Hematopoietic multipotent progenitor cell treated with erythropoietin and hydrocortisone succinate and interleukin-3 and kit ligand, for 17 days (in vitro differentiated cells): ENCODE measurements at places on chromosomes 3 and 15.

DNA sequence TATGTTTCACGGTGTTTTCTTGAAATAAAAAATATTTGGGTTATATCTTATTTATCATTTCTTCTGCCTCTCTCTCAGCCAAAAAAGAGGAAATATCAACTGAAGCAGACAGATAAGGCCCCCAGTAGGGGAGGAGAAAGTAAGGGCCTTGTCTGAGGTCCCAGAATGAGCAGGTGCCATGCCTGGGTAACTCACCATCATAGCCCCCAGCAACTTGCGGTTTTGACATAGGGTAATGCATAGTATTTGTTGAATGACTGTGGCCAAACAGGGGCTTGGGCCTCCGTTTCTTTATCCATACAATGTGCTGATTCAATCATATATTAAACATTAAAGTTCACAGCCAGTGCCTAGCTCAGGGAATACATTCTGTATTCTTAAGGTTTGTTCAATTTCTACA, 119.6 kb downstream of the ABI3BP start:
- no peak for DNase-seq

DNA sequence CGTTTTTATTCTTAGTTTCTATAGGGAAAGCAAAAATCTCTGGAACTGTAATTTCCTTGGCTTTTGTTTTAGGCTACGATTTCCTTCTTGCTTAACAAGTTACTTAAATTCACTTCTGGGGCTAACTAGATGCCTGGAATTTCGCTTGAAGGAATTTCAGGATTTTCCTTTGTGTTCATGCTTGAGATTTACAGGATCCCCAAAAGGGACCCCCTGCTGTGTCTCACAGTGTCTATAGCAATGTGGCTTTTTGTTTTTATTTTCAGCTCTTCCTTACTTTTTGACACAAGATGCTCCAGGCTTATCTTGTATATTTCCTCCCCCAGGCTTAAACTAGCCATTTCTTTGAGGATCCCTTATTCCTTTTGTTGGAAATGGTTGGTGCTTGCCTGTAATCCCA, 95.5 kb upstream of the DPPA4 start:
- no peak for DNase-seq

DNA sequence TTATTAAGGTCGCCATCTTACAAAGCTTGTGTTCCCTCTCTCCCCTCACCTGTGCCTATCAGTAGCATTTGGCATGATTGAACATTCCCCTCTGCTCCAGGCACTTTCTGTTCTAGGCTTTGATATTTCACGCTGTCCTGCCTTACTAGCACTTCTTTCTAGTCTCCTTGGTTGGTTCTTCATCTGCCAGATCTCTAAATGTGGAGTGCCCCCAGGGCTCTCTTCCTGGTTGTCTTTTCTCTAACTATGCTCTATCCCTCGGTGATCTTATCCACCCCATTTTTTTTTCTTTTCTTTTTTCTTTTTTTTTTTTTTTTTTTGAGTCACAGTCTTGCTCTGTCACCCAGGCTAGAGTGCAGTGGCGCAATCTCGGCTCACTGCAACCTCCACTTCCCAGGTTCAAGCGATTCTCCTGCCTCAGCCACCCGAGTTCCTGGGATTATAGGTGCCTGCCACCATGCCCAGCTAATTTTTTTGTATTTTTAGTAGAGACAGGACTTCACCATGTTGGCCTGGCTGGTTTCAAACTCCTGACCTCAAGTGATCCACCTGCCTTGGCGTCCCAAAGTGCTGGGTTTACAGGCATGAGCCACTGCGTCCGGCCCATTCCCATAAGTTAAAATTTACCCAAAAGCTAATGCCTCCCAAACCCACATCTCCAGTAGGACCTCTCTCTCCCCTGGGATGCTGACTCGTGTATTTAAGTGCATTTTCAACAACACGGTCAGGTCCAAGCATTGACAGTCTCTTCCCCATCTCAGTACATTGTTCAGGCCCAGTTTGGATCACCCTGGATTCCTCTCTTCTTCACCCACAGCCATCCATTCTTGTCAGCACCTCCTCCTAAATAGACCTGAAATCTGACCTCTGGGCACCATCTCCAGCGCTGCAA, 5.2 kb downstream of the NUSAP1 start:
- no peak for DNase-seq

GRCh38 chr3:105511031-105511430, 144.3 kb downstream of the ALCAM start:
- DNase-seq: no peak

GRCh38 chr15:96035091-96035490, 295.4 kb upstream of the NR2F2 start:
- no peak for DNase-seq

- DNase-seq: no peak
These were observed 47.9 kb upstream of the CADPS start for GRCh38 chr3:62923066-62923465.

- no peak for DNase-seq
These were observed 14.0 kb downstream of the RCN2 start for GRCh38 chr15:76945494-76946093.

DNA sequence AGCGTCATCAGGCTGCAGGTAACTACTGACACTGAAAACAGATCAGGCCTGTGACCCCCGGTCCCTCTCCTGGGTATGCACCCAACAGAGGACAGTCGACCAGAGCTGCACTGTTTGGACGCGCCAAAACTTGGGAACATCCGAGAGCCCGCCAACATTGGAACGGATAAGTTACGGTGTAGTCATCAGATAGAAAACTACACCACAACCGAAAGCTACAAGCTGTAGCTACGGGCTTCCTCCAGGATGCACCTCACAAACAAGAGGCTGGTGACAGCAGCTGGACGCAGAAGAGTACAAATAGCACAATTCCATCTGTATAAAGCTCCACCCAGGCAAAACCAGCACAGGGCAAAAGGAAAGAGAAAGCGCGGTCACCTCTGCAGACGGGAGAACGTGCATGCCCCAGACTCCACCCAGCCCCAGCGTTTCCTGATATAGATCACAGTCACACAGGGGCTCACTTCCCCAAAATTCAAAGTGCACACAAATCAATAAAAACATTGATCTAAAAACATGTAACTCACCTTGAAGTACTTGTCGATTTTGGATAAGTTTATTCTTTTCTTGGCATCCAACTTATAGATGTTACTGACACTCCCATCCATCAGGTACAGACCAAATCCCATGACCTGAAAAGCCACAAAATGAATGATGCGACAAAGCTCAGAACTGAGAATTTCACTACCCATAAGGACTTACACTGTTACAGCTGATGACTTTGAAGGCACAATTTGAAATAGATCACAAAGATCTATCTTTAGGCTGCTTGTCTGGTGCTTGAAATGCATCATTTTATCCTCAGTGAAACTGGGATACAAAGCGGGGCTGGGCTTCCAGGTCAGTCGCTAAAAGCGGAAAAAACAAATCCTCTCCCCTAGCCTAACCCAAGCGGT, 43.3 kb downstream of the CYFIP1 start:
- no peak for DNase-seq
